Aortic smooth muscle cell (primary cell): ENCODE measurements at places on chromosomes 6 and 20. TPM values are rescaled to one million over a fixed set of nuclear protein-coding genes. Genes with fewer than 3 reads are reported as not detected.

The HLA-E gene
- 199 and 242 TPM in 2 replicates for total RNA-seq

The TMEM200A gene
- 71.9 and 102 TPM in 2 replicates for total RNA-seq

The ASIP gene
- not detected in 2 replicates for total RNA-seq

The OVOL2 gene
- total RNA-seq: not detected in 2 replicates

The CLDN20 gene
- total RNA-seq: not detected in 2 replicates

The TRIM15 gene
- not detected in 2 replicates for total RNA-seq

The AKAP12 gene
- 198 and 456 TPM in 2 replicates for total RNA-seq

The MCCD1 gene
- total RNA-seq: not detected in 2 replicates

The PAX1 gene
- not detected in 2 replicates for total RNA-seq

The TNNC2 gene
- 1.4 and 1.5 TPM in 2 replicates for total RNA-seq

The TRIM26 gene
- total RNA-seq: 22.8 and 27.0 TPM in 2 replicates

The PGBD1 gene
- total RNA-seq: 4.1 and 5.0 TPM in 2 replicates

The LY86 gene
- total RNA-seq: not detected in 2 replicates

The CBLN4 gene
- not detected in 2 replicates for total RNA-seq

The LHFPL5 gene
- total RNA-seq: not detected in 2 replicates

The RSPH4A gene
- total RNA-seq: 0.13 and 0.19 TPM in 2 replicates

The BTNL2 gene
- total RNA-seq: not detected in 2 replicates

The C6orf118 gene
- total RNA-seq: not detected in 2 replicates

The TBC1D22B gene
- total RNA-seq: 3.3 and 4.0 TPM in 2 replicates

The PCSK2 gene
- not detected in 2 replicates for total RNA-seq

The KIF6 gene
- total RNA-seq: 0.13 and 0.19 TPM in 2 replicates

The RIPOR2 gene
- 0.87 and 5.4 TPM in 2 replicates for total RNA-seq

The EDN3 gene
- not detected in 2 replicates for total RNA-seq

The STX11 gene
- total RNA-seq: 3.6 and 4.8 TPM in 2 replicates

The MEI4 gene
- not detected in 2 replicates for total RNA-seq

The CALHM4 gene
- total RNA-seq: not detected in 2 replicates

The EPM2A gene
- total RNA-seq: 6.2 and 7.0 TPM in 2 replicates

The GRIK2 gene
- total RNA-seq: 0.19 and 0.40 TPM in 2 replicates
